ENCODE measurements at places on chromosomes 12 and 14.

GRCh38 chr14:95092723-95093122 is 64.6 kb downstream of the DICER1 start:
- no peak for DNase-seq

- peak; percentile 17 for DNase-seq
Measured at GRCh38 chr12:32400114-32400672, 835 bp downstream of the FGD4 start.

DNA sequence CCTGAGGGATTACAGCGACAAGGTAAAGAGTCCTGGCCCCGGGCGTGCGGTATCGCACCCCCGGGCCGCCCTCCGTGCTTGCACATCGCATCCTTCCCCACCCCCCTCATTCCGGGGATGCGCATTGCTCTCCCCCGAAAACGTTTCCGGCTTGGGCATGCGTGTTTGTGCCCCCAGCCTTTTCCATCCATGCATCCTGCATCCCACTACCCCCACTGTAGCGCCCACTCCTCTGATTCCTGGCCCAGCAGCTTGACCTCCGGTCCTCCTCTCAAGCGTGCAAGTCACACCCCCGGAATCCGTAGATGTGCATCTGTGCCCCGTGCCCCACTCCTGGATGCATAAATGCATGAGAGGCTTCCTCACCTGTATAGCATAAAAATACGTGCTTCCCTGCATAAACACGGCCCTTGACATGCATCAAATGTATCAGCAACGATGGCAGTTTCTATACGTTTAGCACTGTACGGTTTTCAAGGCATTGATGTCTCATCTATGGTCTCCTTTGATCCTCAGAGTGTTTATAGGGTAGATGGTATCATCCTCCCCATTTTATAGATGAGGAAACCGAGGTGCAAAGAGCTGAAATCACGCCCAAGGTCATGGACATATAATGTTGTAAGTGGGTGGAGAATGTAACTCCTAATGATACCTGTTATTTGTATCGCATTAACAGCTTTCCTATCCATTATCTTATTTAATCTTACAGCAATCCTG is 484 bp downstream of the RIC8B start:
- DNase-seq, result peak; percentile 27

GRCh38 chr14:89574420-89574819 is 157.4 kb upstream of the FOXN3 start:
- DNase-seq, result no peak

GRCh38 chr14:105071326-105071725 is 6.1 kb upstream of the GPR132 start:
- no peak for DNase-seq

GRCh38 chr14:104601786-104602185 is 2.8 kb downstream of the TMEM179 start:
- no peak for DNase-seq

- DNase-seq, result no peak
Measured at GRCh38 chr14:94542111-94542810, 19.0 kb upstream of the SERPINA4 start.

DNA sequence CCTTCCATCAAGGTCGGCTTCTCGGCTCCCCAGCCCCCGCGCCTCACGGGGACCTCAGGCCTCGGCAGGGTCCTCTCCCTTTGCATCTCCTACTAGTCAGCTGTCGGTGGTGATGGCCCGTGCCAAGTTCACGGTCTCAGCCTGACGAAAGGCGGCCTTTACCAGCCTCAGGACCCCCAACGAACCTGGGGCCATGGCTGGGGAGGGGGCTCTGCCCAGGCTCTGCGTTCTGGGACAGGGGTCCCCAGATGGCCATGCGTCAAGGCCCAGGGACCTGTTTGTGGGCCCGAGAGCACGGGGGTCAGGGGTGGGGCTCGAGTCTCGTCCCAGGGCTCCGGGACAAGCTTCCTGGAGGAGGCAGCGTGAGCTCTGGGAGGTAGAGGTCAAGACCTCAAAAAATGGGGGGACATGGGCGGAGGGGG is 32.8 kb upstream of the DEGS2 start:
- no peak for DNase-seq

- no peak for DNase-seq
Measured at GRCh38 chr14:76977793-76978720, 50.5 kb downstream of the IRF2BPL start.

DNA sequence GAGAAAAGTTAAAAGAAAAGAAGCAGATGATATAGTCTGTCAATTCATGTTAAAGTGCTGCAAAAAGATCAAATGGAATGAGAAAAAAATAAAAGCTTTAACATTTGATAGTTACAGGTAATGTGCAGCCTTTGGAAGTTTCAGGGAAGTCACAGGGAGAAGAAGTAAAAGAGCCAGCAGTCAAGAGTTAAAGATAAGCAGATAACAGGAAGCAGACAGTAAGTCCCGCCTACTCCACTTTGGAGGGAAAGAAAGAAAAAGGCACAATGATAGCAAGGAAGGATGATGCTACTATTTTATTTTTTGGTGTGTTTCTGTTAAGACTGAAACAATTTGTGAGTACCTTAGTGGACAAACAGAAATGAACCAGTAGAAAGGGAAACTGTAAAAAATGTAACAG is 111.1 kb upstream of the KRR1 start:
- DNase-seq, result no peak

DNA sequence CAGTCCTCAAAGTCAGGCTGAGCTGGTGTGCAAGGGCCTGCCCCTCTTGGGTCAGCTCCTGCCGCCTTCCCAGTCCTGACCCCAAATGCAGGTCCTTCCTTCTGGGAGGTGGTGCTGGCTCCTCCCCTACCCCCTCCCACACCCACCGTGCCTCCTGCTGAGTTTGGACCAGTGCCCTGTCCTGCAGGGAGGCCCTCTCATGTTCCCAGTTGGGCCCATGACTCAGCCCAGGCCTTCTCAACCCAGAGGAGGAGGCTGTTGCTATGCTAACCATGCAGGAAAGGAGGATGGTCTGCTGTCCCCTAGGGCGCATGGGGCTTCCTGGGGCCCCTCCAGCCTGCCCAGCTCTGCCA is 4.4 kb downstream of the ZBTB42 start:
- DNase-seq, result peak; percentile 12

GRCh38 chr14:100688598-100689461 is 37.9 kb upstream of the DLK1 start:
- DNase-seq, result no peak

DNA sequence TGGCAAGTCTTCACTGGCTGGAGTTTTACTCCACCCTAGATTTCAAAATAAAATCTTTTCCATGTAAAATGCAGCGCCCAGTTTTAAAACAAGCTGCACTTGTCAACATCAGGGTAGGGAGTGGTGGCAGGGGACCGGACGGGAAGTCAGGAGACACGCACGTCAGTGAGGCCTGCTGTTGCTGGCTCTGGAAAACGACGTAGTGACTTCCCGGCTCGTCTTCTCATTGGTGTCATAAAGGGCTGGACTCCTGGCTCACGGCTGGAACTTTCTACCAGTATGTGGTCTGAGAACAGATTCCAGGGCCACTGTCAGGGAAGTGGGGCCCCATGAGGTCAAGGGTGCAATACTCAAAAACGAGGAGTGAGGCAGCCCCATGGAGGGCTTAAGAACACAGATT is 64.2 kb upstream of the FOXN3 start:
- DNase-seq, result no peak

- no peak for DNase-seq
Measured at GRCh38 chr14:71454010-71454409, 478.2 kb upstream of the RGS6 start.

DNA sequence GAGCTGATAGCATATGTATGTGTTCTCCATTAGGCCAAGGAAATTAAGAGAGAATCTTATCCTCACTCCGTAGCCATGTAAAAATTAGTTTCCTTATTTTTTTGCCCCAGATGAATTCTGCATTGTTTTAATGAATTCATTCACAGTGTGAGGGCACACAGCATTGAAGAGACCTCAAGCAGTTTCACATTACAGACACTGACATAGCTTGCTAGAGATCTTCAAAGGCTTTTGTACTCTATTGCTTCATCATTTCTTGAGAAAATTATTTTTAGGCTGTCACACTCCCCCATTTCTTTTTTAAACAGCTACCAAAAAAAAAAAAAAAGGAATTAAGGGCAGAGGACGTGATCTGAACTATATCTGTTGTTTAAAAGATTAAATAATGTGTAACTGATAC is 251.1 kb downstream of the BCAT1 start:
- DNase-seq, result no peak
